ENCODE measurements at places on chromosomes 1 and 21. TPM values are rescaled to one million over a fixed set of nuclear protein-coding genes. Genes with fewer than 3 reads are reported as not detected.
A peak's percentile ranks its signal among the peaks of the same experiment; 100 is the strongest.

DNA sequence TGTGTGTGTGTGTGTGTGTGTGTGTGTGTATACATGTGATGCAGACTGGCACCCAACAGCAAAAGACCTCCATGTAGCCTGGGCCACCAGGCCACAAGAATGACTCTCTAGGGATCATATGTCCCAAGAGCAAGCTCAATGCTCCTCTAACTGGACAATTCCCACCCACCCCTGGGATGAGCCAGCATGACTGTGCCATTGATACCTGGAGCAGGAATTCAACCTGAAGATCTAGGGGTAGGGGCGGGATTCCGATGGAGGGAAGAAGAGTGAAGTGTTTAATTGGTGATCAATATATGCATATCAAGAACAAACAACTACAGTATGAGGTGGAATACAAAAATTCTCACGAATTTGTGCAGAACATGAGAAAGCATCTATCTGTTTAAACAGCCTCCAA, 136.2 kb downstream of the PSMG1 start:
- no peak for DNase-seq

- peak; percentile 72 for DNase-seq
These were observed at the start of gene RHOU for GRCh38 chr1:228734881-228735801. RHOU (plus strand) TSS chr1:228735479; CDS start chr1:228735743, 264 bp downstream.

DNA sequence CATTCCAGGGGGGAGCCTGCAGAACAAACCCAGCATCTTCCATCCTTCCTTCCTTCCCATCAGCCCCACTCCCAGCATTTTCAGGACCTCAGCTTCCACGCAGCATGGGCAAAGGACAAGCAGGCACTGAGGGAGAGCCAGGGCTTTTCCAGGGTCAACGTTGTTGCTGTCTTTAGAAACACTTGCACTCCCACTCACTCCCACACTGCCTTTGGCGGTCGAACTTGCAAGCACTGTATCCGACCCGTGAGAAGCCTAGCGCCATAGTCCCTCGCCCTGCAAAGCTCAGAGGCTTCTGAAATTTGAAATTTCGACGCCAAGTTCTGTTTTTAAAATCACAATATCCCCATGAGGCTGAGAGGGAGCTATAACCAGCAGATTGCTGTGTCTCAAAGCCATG, 47.4 kb downstream of the KCNAB2 start:
- DNase-seq, result no peak

DNA sequence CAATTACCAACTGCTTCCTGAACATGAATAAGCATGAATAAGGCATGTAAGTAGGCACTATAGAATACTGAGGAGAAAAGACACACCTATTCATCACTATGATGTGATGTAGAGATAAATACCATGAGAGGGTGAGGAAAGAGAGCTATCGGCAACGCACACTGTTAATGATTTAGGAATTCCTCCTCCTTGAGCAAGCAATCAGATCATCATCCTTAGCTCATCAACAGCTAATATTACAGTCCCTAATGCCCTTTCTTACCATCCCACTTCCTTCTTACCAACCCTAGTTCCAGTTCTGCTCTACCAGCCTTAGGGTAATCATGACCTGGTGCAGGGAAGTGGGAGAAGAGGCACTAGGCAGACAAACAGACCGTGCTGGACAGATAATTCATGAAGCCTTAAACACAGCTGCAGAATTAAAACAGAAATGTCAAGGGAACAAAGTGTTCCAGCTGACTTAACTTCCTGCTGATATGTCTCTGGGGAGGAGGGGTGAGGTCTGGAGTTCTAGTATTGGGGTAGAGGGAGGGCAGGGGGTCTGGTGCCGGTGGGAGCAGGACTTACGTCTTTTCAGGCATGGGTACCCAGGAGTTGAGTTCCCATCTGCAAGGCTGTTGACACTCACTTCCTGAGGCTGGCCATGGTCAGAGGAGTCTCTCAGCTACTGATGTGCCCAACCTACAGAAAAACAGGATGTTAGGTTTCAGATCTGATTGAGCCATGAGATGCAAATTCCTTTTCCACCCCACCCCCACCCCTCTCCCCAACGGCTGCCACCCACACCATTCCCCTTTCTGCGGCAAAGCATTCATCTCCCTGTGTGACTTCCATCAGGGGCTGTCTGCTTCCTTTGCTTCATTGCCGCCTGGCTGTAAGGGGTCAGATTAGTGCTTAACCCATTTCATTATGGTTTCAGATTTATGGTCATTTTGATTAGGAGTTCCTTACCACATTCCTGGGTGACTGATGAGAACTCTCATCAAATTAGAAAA, 12.6 kb upstream of the RCSD1 start:
- no peak for DNase-seq

TFF2 gene
- total RNA-seq, result not detected

Measured in progenitor cell of endocrine pancreas (in vitro differentiated cells).